ENCODE measurements at places on chromosomes 2 and 18.

DNA sequence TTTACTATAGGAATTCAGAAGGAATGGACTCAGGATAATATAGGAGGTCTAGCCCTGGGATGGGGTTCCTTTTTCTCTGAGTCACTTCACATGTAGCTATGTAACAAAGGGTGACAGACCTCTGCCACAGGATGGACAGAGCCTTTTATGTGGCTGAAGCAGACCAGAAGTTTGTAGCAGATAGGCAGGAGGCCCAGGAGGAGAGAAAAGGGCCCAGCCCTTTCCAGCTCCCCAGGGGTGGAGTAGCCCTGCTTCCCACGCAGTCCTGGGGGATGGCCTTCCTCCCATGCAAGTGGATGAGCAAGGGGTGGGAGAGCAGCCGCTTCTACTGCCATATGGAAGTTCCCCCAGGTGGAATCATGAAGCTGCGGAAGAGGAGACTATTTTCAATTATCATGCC, 40.3 kb downstream of the ARMC9 start:
- DNase-seq = no peak

DNA sequence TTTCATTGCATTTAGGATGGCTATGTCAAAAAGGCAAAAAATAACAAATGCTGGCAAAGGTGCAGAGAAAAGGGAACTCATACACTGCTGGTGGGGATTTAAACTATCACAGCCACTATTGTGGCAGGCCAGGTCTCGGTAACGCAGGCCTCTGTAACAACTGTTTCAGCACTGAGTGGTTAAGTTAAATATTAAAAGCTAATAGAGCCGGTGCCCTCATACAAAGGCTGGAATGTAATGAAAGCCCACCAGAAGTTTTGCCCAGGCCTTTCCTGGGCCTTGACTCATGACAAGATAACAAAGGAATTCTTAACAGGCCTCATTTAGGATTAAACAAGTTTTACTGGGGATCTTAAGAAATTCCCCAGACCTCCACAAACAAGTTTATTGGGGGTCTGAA, 10.7 kb downstream of the MERTK start:
- no peak for DNase-seq

DNA sequence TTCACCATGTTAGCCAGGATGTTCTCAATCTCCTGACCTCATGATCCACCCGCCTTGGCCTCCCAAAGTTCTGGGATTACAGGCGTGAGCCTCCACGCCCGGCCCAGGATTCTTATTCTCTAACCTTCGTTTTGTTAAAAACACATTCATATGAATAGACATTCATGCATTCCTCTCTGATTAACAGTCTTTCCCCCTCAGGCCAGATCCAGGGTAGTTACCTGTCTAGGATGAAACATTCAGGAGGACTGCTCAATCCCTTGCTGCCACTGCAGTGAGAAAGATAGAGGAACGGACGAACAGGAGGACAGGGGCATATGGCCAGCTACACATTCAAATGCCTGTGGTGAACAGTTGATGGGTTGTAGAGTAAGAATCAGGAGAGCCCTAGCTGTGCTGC, 39.6 kb upstream of the EPC2 start:
- DNase-seq = no peak

- no peak for DNase-seq
Observed at GRCh38 chr2:16452123-16452522, 213.5 kb downstream of the CYRIA start.

DNA sequence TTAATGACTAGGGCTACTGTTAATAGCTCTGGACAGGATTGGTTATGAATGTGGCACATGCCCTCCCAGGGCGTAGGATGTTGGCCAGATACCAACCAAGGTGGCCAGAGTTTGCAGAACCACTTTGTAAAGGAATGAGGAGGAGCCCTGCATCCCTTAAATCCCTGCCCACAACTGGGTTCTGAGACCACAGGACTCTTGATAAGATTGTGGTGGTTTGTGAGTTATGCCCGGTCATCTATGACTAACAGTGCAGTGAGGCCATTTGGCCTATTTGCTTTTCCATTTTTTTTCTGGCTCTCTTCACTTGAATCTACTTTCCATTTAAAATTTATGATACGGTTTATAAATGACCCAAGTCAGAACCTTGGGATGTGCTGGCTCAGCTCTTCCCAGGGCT, 294.5 kb downstream of the PRKCE start:
- DNase-seq = no peak

DNA sequence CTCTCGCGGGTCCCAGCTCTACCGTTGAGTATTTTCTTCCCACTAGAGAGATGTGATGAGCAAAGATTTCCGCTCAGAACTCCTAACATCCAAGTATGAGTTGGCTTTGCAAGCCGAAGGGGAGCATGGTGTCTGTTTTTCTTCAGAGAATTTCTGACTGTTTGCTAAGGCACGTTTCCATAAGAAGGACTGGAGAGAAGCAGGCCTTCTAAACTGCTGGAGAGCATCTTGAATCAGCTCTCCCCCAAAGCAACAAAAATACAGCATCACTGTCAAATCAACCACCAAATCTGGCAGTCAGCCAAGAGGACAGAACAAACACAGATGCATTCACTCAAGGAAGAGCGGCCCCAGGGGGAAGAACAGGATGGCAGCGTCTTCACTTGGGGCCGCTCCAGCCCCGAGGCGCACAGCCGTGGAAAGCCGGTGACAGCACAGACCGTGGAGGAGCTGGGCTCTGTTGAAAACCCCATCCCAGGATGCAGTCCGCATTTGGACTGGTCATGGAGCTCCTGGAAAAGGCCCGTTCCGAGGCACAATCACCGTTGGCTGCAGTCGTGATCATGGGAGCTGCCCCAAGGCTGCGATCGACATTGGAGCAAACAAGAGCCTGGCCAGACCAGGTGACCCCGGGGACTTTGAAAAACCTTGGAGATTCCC, 101.4 kb downstream of the NFATC1 start:
- peak; percentile 47 for DNase-seq

Data from right forelimb (tissue), 1 donor.